ENCODE measurements at places on chromosomes 7 and 10. TPM values are rescaled to one million over a fixed set of nuclear protein-coding genes. Genes with fewer than 3 reads are reported as not detected.

Gene RNF32
- not detected for total RNA-seq

Gene RTKN2
- 10.8 TPM for total RNA-seq

Gene PHF14
- 15.4 TPM for total RNA-seq

Gene PNLIPRP2
- total RNA-seq: not detected

Gene CLDN4
- 193 TPM for total RNA-seq

Gene FAM3C
- 47.7 TPM for total RNA-seq

Gene VWDE
- total RNA-seq: 0.62 TPM

Gene ZNF503
- total RNA-seq: 17.5 TPM

Gene SSC4D
- 0.48 TPM for total RNA-seq

DNA sequence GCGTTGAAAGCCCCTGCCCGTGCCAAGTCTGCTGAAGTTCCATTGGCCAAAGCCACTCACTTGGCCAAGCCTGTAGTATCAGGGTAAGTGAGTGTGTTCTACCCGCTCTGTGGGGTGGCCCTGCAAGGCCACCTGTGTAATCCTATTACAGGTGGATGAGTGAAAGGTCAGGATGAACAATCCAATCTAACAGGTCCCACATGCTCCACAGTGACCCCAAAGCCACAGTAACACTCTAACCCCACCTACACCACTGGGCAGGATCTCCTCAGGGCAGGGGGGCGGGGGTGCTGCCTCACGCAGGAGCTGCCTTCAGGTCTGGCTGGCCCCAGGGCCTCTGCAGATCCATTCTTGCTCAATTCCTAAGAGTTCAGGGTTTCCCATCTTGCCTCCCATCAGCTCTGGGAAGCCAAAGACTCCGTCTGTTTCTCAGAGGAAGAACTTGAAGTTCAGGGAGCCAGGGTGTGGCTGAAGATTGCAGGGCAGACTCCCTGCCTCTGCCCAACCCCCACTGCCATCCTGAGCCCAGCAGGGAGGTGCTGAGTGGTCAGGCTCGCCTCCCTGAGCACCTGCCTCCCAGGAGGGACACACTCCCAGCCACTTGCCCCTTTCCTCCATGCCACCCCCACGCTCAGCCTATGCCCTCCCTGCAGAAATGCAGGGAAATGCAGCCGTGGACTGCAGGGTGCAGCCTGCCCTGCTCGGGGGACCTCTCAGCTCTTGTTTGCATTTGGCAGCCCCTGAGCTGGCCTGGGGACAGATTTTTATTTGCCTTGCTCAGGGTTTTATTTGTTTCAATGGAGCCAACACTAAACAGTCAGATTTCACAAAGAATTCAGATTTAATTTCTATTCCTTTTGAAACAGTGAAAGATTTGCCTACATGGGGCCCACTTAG lies 9.8 kb upstream of the COMTD1 start:
- DNase-seq: no peak

- no peak for DNase-seq
These were observed 192.2 kb upstream of the TBX20 start for GRCh38 chr7:35446091-35446490.

GRCh38 chr7:54967377-54967776 lies 51.4 kb upstream of the EGFR start:
- DNase-seq: no peak

DNA sequence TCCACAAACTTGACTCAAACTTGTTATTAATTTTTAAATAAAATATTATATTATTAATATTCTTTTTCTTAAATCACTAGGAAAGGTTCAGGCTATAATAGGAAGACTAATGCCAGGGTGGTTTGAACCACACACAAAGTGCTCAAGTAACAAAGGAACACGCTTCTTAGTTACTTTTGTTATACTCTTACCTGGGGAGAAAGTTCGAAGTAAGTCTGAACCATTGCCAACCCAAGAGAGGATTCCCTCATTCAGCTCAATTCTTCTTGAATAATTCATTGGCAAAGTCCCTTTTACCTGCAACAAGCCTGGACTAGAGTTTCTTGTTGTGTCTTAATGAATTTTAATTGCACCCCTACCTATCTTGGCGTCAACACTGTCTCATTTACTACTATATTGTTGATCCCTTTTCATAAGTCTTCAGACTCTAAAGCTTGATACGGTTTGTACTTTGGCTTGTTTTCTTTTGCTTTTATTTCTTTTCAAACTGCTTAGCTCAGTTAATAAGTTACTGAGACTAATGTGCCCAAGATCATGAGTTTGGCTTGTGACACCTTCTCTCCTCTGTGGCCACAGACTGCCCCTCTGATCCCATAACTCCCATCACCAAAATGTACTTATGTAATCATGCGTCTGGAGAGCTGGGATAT lies 10.2 kb upstream of the C10orf67 start:
- DNase-seq: no peak

DNA sequence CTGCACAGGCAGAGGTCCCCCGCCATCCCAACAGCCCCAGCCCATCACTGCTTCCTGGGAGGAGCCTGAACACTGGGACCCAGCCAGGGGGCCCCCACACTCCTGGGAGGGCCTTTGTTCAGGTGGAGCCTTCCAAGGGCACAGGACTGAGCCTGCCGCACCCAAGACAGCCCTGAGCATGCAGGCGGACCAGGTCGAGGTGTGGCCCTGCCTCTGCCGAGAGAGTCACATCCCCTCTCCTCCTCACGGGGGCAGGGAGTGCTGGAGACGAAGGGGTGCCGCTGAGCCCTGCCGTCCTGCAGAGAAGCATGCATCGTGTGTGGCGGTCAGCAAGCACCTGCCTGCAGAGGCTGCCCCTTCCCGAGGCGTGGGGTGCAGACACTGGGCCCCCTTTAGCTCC lies 7.3 kb upstream of the MAFK start:
- no peak for DNase-seq

GRCh38 chr7:322111-322671 lies 32.2 kb downstream of the FOXL3 start:
- DNase-seq: no peak

DNA sequence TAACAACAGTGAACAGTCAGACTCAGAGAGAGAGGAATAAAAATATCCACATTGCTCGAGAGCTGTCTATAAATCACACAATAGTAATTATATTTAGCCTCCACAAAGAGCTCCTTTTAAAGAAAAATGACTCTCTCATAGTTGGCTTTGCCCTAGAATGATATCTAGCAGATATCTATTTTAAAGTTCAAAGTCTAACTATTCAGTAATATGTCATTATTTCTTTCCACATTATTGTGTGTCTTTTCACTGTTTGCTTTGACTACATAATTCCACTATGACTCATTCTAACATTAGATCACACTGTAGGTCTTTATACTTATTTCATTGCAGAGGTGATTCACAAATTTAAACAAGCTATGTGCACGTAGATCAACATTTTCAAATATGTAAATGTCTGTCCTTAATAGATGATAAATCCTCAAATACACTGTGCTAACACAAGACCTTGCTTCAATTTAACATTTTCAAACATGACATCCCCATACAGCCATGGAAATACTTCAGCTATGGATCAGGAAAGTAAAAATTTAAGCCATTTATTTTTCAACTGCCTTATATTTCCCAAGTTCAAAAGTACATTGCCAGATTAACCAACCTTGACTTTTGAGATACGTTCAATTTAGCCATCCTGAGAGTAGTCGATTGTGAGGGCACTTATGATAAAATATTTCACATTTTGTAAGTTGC lies 99.9 kb upstream of the AKR1E2 start:
- DNase-seq: no peak

DNA sequence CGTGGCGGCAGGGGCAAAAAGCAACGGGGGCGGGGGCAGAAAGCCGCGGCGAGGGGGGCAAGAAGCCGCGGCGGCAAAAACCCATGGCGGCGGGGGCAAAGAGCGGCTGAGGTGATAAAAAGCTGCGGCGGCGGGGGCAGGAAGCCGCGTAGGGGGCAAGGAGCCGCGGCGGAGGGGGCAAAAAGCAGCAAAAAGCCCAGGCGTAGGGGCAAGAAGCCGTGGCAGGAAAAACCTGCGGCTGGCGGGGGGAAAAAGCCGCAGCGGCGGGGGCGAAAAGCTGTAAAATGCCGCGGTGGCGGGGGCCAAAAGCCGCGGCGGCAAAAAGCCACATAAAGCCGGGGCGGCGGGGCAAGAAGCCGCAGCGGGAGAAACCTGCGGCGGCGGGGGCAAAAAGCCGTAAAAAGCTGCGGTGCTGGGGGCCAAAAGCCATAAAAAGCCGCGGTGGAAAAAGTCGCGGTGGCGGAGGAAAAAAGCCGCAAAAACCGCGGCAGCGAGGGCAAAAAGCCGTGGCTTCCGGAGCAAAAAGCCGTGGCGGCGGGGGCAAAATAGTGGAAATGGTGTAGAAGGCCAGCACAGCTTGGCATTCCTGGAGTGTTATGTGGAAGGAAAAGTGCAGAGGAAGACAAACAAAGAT lies 487.8 kb downstream of the ZNF33B start:
- no peak for DNase-seq

DNA sequence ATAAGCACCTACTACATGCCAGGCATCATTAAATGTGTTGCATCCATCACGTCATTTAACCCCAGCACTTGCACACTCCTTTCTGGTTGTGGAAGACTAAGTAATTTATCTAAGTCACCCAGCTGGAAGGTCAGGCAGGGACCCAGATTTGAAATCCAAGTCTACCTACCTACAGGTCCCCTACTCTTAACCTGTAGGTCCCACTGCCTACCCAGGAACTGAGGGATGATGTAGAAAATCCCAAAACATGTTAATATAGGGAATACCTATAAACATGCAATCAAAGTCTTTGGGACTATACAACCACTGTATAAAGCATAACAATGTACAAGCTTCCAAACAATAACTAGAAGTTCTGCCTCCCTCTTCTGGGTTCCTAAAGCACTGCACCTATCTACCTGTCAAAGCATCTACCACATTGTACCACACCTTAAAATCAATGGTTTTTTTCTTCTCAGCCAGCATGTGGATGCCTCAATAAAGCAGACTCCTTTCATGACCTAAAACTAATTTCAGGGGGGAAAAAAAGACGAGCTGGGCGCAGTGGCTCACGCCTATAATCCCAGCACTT lies 5.6 kb downstream of the IL6 start:
- no peak for DNase-seq

- no peak for DNase-seq
These were observed 3.7 kb downstream of the IKZF1 start for GRCh38 chr7:50308203-50308531.

DNA sequence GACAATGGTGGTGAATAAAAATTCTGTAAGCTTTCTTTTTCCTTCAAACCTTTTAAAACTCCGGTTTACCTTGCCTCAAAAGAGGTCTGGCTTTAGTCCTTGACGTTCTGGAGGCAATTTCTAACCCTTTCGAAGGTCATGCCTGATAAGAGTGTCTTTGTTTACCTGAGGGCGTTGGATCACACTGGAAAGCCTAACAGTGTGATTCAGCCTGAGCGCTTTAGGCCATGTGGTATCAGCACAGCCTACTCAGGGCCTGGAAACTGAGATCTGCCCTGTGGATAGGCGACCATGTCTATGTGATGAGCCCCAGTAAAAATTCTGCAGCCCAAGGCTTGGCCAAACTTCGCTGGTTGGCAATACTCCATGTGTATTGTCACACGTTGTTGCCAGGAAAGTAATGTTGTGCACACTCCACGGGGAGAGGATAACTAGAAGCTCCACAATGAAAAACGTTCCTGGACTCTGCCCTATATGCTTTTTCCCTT lies 10.7 kb downstream of the CCDC6 start:
- no peak for DNase-seq

DNA sequence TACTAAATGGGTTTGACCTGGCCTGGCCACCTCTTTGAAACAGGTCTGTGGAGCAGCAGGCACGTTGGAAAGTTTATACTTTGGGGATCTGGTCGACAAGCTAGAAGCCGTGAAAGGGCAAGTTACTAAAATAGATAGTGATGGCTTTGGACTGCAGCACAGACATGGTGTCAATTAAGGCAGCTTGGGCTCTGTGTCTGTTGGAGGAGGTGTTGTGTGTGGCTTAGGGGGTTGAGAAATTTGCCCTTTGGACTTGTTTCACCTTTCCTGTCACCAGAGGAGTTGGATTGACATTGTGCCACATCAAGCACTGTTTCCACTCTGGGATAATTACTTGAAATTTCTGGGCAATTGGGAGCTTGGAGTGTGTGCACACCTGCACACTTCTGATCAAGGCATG lies 251.8 kb upstream of the MKI67 start:
- no peak for DNase-seq

GRCh38 chr10:131934769-131935168 lies 34.0 kb downstream of the PPP2R2D start:
- DNase-seq: no peak

- DNase-seq: no peak
These were observed 625.7 kb upstream of the ANKRD30A start for GRCh38 chr10:36499693-36500092.

- no peak for DNase-seq
These were observed 58.3 kb upstream of the COMTD1 start for GRCh38 chr10:75294031-75294437.

GRCh38 chr10:92834331-92834730 lies 14.0 kb upstream of the EXOC6 start:
- no peak for DNase-seq

DNA sequence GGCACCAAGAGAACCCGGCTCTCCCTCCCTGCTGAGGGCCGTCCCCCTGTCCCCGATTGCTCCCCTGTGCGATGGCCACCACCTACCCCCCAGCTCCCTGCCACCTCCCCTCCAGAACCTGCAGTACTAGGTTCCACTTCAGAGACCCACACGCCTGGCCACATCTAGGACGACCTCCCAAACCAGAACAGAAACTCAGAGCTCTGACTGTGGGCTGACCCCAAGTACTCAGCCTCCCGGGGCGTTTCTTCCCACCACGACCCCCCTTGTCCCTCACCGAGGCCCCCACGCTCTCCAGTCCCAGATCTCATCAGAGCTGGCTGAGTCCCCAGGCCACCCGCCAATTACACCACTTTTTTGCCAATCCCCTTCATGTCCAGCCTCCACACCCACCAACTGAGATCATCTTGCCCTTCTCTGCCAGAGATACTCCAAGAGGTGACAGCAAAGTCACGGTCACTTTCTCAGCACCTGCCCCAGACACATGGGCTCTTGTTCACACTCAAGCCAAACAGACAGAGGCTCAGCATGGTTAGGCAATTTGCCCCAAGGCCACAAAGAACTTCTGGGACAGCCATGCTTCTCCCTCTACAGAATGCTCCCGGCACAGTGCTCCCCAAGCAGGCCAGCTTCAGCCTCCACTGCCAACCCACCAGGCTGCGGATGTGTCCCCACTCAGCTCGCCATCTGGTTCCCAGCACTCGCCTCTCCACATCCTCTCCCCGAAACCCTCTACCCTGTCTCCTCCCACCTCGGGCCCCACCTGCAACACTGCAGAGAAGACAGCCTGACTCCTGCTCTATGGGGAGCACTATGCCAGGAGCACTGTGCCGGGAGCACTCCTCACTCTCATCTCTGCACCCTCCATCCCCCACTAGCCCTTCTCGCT lies 4.7 kb downstream of the TMEM120A start:
- DNase-seq: no peak

Measured in esophagus squamous epithelium (tissue), 5 donors.